LHCN-M2 (cell line): ENCODE measurements at places on chromosomes 7 and 10.

- DNase-seq, result no peak
Measured at GRCh38 chr7:98993024-98993897, 114.9 kb downstream of the TRRAP start.

- DNase-seq, result peak; percentile 56
Measured at GRCh38 chr10:93542358-93542791, 24.1 kb upstream of the FFAR4 start.

- DNase-seq, result no peak
Measured at GRCh38 chr10:119270762-119271366, 63.5 kb downstream of the GRK5 start.

GRCh38 chr10:101529725-101530553 lies 58.1 kb downstream of the POLL start:
- no peak for DNase-seq

GRCh38 chr10:27285093-27285492 lies 44.5 kb upstream of the ACBD5 start:
- no peak for DNase-seq

DNA sequence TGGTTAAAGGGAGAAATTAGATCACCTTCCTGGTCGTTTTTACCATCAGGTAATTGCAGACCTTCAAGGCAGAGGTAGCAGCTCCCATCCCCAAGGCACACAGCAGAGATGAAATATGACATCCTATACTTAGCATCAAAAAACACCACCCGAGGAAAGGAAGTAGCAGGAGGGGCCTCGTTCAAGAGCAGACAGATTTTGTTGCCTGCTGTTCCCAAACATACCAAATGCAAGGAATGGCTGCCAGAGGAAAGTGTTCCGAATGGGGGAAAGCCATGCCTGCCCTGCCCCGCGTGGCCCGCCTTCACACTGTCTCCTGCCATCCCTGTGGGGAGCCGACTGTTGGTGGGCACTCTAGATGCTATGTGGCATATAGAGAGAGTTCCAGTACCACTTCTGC lies 18.0 kb downstream of the FKBP6 start:
- DNase-seq, result no peak

DNA sequence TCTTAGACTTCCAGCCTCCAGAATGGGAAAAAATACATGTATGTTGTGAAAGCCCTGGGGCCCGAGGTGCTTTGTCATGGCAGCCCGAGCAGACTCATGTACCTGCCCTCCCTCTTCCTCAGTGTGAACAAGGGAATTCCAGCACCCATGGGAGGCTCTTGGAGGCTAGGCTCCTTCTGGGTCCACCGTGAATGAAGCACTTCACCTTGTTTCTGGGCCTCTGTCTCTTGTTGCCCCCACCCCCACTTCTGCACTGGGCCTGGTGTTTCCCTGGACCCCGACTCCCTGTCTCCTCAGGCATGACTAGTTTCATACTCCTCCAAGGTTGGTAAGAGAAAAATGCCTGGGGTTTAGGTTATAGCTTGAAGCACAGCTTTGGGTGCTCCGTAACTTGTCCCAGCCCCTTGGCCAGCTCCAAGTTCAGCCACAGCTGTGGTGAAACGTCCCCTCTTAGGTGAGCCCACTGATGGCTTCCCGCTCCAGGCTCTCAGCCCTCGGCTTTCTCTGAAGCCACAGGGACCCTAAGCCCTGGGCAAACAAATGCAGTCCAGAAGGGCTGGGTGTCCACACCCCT lies 30.2 kb upstream of the ARHGAP22 start:
- no peak for DNase-seq

GRCh38 chr10:128894641-128895040 lies 572.4 kb upstream of the MGMT start:
- no peak for DNase-seq
